ENCODE measurements at places on chromosomes 2 and 18.
A peak's percentile ranks its signal among the peaks of the same experiment; 100 is the strongest.

DNA sequence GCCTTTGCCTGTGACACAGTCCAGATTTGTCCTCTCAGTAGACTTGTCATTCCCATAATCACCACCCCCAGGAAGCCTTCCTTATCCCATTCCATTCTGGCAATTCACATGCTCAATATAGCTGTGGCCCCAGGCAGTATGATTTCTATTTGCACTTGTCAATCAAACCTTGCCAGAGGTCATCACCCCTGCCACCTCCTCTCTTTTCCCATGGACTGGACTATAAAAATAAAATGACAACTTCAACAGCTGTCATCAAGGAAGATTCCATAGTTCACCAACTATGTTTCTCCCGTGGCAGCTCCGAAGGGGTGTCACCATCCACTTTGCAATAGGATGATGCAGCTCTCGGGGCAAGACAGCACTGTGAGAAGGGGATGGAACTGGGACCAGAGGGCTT, 255.7 kb downstream of the CELF4 start:
- no peak for DNase-seq

- DNase-seq: no peak
Measured at GRCh38 chr18:70139138-70139537, 66.3 kb downstream of the RTTN start.

DNA sequence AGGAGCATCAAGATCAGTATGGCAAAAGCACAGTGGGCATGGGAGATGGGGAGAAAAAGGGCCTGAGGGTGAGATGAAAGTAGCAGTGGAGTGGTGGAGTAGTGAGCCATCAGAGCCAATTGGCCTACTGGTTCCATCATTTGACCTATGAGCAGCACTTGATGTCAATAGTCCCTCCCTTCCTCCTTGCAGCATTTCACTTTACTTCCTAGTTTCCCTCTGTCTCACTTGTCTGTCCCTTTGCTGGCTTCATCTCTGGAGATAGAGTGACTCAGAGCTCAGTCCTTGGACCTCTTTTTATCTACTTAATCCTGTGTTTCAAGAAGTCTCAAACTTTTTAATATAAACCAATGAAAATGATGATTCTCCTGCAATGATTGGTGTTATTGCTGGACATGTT, 32.1 kb downstream of the FBXO48 start:
- no peak for DNase-seq

GRCh38 chr18:63789327-63789726, 14.1 kb downstream of the SERPINB7 start:
- no peak for DNase-seq

- no peak for DNase-seq
Measured at GRCh38 chr2:48568547-48568946, 38.6 kb downstream of the STON1 start.

DNA sequence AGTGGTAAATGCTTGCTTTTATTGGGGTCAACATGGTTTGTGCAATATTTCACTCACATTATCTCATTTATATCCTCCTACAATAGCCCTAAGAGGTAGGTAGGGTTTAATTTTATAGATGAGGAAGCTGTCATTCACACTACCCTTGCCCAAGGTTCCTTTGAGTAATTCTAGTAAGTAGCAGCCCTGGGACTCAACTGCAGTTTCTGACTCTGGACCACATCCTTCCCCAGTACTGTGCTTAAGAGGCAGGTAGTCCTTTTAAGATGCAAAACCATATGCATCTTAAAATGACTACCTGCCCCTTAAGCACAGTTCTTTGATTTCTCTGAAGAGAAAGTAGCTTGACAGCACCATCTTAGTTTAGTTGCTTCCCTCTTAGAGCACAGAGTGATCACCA, 15.7 kb upstream of the NT5C1B start:
- no peak for DNase-seq

DNA sequence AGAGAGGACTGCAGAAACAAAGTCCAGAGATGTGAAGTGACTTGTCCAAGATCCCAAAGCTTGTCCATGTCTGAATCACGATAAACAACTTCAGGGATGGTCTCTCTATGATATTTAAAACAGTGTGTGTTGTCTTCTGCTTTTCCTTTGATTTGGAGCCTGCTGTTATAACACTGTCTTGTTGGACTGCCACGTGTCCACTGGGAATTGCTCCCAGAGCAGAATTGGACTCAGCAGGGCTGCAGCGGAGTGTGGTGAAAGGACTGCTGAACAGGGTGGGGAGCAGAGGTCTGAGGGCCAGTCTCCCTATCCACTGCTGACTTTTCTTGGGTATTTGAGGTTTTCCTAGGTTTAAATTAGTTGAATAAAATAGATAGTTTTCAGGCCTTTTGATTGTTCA, 68.3 kb downstream of the IL1R2 start:
- DNase-seq: peak; percentile 42

DNA sequence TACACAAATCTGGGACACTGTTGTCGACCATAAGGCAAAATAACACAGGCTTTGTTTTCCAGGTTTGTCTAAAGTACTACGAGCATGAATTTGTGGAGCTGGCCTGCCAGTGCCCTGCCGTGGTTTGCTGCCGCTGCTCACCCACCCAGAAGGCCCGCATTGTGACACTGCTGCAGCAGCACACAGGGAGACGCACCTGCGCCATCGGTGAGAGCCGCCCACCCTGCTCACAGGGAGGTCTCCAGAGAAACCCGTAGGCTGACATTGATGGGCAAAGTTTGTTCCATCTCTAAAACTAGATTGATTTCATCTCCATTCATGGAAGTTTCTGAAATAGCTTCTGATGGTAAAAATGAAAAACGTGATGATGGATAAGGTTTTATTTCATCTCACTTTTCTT, 50.4 kb upstream of the NFATC1 start:
- no peak for DNase-seq

DNA sequence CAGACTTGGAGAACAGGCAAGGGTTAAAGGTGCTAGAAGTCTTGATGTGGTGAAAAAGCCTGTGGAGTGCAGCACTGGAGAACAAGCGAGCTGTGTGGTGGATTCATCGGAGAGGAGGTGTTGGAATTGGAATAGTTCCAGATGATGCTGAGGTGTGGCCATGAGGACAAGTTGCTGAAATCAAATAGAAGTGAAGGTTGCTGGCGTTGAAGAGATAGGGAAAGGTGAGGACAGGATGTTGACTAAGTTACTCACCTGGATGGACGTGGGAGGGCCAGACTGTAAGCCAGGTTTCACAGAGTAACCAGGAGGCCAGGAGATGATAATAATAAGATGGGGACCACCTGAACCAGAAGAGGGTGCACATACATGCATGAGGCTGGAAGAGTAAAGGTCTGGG, 173.4 kb downstream of the DIS3L2 start:
- DNase-seq: no peak

- DNase-seq: no peak
Measured at GRCh38 chr2:160109243-160109642, 46.8 kb upstream of the PLA2R1 start.

DNA sequence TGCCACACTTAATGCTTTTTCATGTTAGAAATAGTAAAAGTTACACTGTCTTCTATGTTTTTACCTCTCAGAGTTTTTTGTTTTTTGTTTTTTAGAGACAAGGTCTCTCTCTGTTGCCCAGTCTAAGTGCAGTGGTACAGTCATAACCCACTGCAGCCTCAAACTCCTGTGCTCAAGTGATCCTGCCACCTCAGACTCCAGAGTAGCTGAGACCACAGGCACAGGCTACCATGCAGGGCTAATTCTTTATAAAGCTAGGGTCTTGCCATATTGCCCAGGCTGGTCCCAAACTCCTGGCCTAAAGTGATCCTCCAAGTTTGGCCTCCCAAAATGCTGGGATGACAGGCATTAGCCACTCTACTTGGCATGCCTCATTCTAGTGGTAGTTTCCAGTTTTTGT, 33.1 kb downstream of the GLS start:
- DNase-seq: no peak

DNA sequence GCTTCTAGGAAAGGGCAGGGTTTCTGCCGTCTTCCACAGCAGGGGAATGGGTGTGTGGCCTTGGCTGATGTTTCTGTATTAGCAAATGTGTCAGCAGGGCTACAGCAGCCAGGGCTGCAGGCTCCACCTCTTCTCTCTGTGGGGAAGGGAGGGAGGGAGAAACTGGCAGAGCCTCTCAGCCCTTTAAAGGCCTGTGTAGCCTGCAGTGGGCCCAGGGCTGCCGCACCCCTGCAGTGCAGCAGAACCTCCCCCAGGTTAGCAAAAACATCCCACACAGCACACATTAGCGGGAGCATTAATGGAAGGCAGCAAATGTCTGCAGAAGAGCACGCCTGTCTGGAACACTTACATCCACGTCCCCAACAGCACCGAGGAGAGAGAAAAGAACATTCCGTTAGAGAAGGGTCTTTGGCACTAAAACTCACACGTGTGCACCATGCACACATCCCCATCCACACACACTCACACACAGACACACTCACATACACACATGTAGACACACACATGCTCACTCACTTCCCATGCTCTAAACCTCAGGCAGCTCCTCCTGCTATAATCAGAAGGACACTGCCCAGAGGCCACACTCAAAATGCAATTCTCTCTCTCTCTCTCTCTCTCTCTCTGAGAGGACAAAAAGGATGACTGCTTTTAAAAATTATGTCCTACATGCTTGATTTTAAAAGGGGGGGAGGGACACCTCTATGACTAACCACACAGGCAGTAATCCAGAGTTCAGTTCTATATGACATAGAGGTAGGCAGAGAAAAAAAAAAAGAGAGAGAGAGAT, 24.1 kb downstream of the MRPL35 start:
- no peak for DNase-seq

DNA sequence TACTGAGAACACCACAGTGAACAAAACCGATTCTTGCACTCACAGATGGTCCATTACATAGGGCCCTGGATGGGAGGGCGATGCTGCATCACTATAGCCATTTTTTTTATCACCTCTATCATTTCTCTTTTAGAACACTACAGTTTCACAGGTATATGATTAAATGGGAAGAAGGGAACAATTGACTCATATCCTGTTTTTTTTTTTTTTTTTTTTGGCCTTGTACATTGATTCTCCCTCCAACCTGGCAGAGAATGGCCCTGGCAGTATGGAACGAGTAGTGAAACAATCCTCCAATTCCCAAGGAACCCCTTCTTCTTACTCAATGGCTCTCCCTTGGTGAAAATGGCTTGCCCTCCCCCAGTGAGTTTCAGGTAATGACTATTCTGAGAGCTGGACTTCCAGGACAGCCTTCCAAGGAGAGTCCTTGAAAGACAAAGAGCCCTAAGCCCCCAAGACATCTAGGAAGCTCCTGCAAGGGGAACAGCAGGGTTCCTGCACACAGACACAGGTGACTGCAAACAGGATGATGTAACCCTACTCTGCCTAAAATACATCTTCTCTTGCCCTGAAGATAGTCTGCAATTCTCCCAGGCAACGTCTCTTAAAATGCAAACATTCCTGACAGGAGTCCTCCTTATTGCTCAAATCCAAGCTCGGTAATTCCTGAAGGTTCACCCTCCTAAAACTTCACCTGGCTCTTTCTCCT, 405.4 kb downstream of the SETBP1 start:
- no peak for DNase-seq

DNA sequence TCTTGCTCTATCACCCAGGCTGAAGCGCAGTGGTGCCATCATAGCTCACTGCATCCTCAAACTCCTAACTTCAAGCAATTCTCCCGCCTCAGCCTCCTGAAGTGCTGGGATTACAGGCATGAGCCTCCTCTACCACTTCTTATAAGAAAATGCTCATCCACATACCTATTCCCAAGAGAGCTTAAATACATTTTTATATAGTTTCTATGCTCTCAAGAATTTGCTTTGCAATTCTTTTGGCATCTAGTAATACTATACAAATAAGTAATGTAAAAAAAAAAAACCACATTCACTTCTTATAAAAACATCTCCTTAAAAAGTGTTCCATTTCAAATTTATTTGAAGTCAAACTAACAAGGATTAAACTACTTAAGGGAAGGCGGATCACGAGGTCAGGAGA, 197.3 kb downstream of the DNAH7 start:
- DNase-seq: no peak

DNA sequence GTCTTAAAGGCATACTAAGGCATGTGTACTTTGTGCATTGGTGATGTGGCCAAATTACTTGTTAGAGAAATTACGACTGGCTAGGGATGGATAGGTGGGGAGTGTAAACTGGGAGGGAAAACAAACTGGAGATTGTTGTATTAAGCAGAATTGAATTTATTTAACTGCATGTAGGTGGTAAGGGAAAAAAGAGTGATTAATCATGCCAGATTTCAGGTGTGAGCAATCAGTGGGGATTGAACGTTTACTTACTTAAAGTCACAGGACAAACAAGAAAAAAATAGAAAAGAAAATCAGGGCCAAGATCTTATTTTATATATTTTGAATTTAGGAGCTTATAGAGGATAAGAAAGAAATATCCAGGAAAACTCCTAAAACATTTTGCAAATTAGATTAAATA, 88.6 kb downstream of the GULP1 start:
- DNase-seq: no peak

- no peak for DNase-seq
Measured at GRCh38 chr2:75605770-75606529, 40.6 kb upstream of the MRPL19 start.

Data from suprapubic skin (tissue), 4 donors.